ENCODE measurements at places on chromosomes 3 and 15.

DNA sequence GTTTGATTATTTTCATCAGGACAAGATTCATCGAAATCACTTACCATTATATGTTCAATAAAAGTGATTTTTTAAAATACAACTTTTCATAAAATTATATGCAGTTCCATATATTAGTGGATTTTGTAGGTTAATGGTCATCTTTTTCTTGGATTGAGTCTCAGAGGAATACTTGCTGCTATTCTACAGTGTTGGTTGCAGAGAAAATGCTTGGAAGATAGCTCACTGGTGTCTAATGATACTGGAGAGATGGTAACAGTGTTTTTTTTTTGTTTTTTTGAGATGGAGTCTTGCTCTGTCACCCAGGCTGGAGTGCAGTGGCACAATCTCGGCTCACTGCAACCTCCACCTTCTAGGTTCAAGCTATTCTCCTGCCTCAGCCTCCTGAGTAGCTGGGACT, 143.3 kb downstream of the TCF12 start:
- no peak for DNase-seq

DNA sequence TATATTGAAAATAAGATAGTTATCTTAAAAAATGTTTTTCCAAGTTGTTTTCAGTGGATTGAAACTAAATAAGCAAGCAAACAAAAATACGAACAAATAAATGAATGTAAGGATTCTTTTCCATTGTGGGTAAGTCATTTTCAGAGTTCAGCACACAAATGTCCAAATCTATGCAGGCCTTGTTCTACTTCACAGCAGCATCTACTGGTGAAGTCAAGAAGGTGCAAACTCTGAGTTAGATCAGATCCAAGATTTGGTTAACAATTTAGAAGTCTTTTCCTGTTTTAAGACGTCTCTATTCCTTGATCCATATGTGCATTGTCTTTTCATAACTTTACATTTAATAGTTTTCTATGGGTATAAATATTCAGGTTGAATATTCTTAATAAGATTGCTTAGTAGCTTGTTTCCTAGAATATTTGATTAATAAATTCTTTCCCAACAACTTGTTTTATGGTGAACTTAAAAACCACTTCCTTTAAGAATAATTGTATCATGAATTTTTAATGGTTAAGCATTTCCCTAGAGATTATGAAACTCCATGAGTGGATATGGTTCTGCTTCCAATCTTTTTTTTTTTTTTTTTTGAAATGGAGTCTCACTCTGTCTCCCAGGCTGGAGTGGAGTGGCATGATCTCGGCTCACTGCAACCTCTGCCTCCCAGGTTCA, 10.5 kb downstream of the PTX3 start:
- no peak for DNase-seq

GRCh38 chr3:35871009-35871408, 231.7 kb downstream of the ARPP21 start:
- DNase-seq = no peak

DNA sequence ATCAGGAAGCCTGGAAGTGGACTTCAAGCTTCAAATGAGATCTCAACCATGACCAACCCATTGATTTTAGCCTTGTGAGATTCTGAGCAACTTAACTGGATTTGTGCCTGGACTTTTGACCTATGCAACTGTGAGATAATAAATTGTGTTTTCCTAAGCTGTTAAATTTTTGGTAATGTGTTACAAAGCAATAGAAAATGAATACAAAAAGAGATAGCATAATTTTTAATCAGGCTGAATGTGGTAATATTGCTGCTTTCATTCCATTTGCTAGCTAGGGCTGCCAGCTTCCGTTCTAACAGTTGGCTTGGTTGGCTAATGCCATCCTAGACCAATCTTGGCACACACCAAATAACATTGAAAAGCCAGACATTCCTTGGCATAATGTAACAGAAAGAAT, 12.2 kb downstream of the PROS1 start:
- no peak for DNase-seq

DNA sequence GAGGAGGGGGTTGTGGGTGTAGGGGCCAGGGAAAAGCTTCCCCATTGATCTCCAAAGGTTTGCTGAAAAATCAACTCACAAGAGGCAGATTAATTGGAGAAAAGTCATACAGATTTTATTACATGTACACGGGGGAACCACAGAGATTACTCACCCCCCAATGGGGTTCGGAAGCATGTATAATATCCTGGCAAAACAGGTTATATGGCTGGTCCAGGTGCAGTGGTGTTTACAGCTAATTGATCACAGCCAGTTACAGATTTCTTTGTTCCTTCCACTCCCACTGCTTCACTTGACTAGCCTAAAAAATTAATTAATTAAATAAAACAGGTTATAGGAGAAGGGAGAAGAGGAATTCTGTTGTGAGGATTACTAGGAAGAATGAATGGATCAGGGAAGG, 22.4 kb downstream of the PRKCI start:
- DNase-seq = no peak

DNA sequence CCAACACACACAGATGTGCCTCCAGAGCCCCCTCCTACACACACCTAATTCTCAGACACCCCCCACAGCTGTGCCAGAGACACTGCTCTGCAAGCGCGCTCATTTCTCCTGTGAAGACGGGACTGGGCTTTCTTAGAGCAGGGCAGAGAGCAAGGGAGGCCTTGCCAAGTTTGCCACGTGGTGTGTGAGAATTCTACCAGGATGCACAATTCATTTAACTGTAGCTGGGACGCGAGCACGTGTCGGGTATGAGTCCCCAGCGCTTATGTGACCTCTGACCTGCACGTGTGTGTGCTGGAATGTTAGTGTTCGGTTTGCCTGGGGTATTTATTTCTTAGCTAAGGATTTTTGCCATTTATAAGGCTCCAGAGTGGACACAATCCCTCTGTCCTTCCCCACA, 37.0 kb downstream of the FEM1B start:
- no peak for DNase-seq

DNA sequence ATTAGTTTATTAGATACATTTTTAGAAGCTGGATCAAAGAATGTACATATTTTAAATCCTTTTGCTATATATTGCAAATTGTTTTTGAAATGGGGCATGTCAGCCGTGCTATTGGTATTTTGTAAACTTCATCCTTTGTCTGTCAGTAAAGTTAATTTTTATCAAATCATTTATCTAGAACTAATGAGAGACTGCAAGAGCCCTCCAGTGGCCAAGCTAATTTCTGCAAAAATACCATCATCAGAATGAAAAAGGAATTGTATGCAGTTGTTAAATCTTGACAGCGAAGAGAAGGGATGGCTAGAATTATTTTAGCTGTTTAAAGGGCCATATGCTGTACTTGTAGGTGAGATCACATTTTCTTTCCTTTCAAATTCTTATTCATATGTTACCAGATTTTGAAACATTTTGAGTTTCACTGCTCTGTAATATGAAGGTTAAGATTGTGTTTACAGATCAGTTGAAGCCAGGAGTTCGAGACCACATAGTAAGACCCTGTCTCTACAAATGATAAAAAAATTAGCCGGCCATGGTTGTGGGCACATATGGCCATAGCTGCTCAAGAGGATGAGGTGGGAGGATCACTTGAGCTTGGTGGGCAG, 8.1 kb upstream of the CLDN11 start:
- no peak for DNase-seq

DNA sequence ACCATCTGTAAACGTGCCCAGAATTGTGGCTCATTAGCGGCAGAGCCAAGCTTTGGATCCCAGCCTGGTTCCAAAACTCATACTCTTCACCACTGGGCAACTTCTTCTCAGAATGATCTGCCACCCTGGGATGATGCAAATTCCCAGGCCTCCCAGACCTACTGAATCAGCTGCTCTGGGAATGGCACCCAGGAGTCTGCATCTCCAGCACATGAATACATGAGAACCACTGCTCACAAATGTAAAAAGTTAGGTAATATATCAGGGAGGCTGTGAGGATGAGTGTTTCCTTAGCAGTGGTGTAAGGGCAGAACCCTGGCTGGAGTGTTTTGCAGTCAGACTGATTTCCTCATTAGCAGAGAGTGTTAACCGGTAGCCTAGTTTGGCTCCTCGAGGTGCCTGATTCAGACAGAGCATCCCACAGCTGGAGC, 94.2 kb downstream of the LIPC start:
- DNase-seq = no peak

GRCh38 chr3:123634149-123635051, 49.5 kb upstream of the HACD2 start:
- DNase-seq = no peak
